Kasumi-1 (cell line): ENCODE measurements at places on chromosomes 3 and 15.

GRCh38 chr3:45366290-45366689, 22.1 kb upstream of the LARS2 start:
- DNase-seq: no peak

- no peak for DNase-seq
Observed at GRCh38 chr3:11711876-11712275, 68.2 kb upstream of the VGLL4 start.

- no peak for DNase-seq
Observed at GRCh38 chr3:95289295-95289694, 1226.4 kb downstream of the NSUN3 start.

DNA sequence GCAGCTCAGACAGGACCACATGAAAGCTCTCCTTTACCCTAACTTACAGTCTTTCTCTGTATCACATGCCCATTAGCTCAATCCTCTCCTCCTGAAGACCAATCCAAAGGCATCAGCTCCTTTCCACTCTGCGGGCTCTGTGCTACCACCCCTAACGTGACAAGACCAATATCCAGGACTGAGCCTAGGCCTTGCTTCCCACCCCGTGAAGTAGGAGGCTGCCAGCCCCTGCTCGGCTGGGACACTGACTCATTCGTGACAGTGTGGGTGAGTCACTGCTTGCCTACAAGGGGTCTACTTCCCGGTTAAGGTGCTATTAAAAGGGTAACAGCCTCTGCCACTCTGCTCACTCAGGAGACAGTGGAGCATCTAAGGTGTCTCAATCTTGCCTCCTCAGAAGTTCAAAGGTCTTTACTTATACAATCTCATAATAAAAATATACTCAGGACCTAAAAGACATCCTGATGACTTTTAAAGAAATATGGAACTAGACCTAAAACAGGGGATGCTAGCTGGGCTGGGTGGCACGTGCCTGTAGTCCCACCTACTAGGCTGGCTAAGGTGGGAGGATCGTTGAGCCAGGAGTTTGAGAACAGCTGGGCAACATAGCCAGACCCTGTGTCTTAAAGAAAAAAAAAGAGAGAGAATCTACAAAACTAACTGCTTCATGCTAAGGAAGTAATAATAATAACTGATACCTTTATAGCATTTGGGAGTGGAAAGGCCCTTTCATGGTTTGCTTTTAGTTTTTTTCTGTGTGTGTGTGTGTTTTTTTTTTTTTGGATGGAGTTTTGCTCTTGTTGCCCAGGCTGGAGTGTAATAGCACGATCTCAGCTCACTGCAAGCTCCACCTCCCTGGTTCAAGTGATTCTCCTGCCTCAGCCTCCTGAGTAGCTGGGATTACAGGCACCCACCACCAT, 55.0 kb downstream of the TMEM44 start:
- DNase-seq: peak; percentile 31

- no peak for DNase-seq
Observed at GRCh38 chr3:129056451-129057173, 4.0 kb upstream of the GP9 start.
